ENCODE measurements at places on chromosomes 12 and 14. TPM values are rescaled to one million over a fixed set of nuclear protein-coding genes. Genes with fewer than 3 reads are reported as not detected.

FAM186B gene
- 2.7 TPM for polyA plus RNA-seq

BCL2L2 gene
- polyA plus RNA-seq: 35.6 TPM

- no peak for DNase-seq
Observed at GRCh38 chr12:76623931-76624330, 64.4 kb upstream of the OSBPL8 start.

- no peak for DNase-seq
Observed at GRCh38 chr12:47986832-47987231, 17.4 kb downstream of the COL2A1 start.

DNA sequence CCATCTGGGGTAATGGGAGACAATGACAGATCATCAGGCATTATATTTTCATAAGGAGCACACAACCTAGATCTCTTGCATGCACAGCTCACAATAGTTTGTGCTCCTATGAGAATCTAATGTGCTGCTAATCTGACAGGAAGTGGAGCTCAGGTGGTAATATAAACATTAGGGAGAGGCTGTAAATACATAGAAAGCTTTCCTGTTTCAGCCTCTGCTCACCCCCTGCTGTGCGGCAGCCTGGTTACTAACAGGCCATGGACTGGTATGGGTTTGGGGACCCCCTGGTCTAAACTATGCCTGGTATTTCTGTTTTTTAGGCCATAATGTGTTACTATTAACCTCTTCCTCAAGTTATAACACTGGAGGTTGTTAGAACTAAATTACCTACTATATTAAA lies 1373.7 kb downstream of the LRFN5 start:
- no peak for DNase-seq

DNA sequence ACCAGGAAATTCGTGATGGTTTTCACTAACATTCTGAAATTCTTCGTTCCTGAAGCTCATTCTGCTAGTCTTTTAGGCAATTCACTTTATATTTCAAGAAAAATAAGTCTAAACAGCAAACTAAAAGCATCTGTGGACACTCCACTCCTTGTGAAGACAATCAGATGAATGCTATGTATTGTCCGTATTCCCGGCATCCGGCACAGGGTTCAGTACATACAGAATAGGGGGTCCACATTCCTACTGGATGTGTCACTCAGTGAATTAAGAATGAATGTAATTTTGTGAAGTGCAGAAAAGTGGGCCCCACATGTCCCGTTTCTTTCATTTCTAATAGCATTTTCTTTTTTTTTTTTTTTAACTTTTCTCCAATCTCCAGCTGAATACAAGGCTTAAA lies 241.3 kb downstream of the GRIN2B start:
- DNase-seq: no peak

All from hindlimb muscle (tissue), 1 donor.